ENCODE measurements at places on chromosomes 3 and 15. TPM values are rescaled to one million over a fixed set of nuclear protein-coding genes. Genes with fewer than 3 reads are reported as not detected.

ANKRD63 gene
- not detected for total RNA-seq

LHFPL4 gene
- not detected for total RNA-seq

CCR3 gene
- total RNA-seq: not detected

PIGZ gene
- 3.9 TPM for total RNA-seq

GRCh38 chr15:68205954-68206539 is 915 bp upstream of the CALML4 start:
- DNase-seq: peak; percentile 28

DNA sequence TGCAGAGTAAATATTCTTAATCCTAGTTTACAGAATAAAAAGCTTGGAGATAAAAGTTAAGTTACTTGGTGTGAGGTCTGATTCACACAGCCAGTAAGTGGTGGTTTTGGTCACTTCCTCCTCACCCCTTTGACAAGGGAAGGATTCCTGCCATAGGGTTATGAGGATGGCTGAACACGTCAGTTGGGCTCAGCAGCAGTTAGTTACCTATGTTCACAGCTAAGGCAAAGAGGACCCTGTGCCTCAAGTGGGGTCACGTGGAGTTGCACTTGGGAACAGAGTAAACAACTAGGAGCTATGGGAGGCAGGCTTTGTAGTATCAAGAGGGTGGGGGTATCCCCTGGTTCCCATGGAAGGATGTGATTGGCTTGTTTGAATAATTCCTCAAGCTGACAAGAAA is 232.2 kb downstream of the UBE2E2 start:
- no peak for DNase-seq

GRCh38 chr3:127608362-127608718 is 10.1 kb downstream of the MCM2 start:
- DNase-seq: no peak

- DNase-seq: no peak
Observed at GRCh38 chr3:177282119-177282655, 84.9 kb upstream of the TBL1XR1 start.

DNA sequence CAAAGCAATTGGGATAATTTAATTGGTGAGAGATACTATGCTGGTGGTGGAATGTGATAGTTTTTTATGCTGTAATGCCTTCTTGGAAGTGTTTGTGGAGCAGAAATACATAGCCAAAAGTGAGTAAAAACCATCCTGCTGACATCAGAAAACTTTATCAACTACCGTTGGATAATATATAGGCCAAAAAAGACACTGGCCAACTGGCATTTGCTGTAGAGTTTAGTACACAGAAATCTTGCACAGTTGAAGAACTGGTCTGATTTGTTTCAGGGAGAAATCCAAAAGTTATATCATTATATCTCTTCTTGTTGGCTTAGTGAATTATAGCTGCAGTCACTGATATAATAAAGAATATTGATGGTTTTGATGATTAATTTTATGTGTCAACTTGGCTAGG is 507 bp upstream of the MINDY4B start:
- DNase-seq: no peak

- no peak for DNase-seq
Observed at GRCh38 chr3:186552408-186553031, 8.3 kb upstream of the CRYGS start.

GRCh38 chr3:140384028-140384771 is 293.7 kb upstream of the TRIM42 start:
- no peak for DNase-seq

- peak; percentile 83 for DNase-seq
Observed at GRCh38 chr15:95025924-95026728, 794.8 kb downstream of the MCTP2 start.

- DNase-seq: no peak
Observed at GRCh38 chr3:27322634-27323033, 46.5 kb downstream of the NEK10 start.

GRCh38 chr3:165816209-165816608 is 21.0 kb downstream of the BCHE start:
- DNase-seq: no peak

DNA sequence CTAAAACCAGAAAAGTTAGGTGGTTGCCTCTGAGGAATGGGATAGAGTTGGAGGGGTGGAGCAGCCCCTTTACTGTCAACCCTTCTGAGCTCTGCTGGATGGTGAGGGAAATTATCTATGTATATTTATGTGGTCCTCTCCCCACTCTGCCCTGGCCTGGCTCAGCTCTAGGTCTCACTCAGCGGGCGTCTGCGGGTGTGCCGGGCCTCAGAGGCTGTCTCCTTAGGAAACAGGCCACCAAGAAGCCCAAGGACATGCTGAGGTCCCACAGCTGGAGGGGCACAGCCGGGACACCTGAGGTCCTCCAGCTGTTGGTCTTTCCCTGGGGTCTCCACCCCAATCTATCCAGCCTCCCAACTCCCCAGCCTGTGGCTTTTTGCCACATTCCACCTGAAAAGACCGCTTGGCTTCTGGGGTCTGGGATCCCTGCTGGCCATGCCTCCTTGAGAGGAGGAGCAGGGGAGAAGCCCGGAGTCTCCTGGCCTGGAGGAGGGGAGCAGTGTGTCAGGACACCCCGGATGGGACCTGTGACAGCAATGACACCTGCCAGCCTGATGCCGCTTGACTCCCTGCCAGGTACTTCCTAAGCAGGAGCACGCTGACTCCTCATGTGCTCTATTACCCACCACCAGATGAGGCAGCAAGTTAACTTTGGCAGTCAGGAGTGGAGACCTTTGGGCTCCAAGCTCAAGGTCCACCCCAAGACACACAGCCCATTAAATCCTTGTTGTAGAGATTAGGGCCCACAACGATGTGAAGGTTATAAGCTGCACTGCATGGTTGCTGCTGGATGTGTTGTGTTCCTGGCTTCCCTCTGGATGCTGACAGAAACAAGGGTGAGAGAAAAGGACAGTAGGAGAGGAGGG is at the start of gene SLC28A1:
SLC28A1 (plus strand) TSS at position 747 of the 866 bp plus-strand sequence. CDS start 3,099 bp downstream, outside the sequence.
- DNase-seq: no peak

GRCh38 chr3:58514405-58514804 is 22.5 kb downstream of the KCTD6 start:
- no peak for DNase-seq

GRCh38 chr3:110479731-110480130 is 591.9 kb upstream of the NECTIN3 start:
- no peak for DNase-seq

- no peak for DNase-seq
Observed at GRCh38 chr3:100046986-100047385, 67.3 kb downstream of the FILIP1L start.

GRCh38 chr3:104805508-104805907 is 561.2 kb upstream of the ALCAM start:
- no peak for DNase-seq

- no peak for DNase-seq
Observed at GRCh38 chr3:52614689-52615088, 71.0 kb downstream of the PBRM1 start.

DNA sequence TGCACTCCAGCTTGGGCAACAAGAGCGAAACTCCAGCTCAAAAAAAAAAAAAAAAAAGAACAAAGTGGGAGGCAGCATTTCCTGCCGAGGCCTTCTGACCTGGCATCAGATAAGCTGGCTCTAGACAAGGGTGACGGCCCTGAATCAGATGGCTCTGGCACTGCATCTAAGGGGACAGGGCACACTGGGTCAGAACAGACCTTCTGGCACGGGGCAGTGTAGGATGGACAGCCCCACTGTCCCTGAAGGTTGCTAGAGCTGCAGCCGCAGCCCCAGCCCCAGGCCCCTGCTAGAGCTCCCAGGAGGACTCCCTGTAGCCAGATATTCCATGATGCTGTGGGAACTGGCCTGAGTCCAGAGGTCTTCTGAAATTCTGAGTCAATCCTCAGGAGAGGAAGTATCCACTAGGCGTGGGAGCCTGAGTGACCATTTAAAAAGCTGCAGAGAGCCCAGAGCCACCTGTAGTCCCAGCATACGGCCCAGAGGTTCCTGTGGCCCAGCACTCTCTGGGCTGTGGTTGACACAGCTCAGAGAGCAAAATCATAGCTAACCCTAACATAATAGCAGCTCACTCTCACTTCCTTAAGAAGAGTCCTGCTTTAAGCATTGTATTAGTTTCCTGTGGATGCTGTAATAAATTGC is 69.2 kb upstream of the MFGE8 start:
- peak; percentile 66 for DNase-seq

- DNase-seq: peak; percentile 25
Observed at GRCh38 chr3:183653209-183654064, 18.0 kb downstream of the KLHL24 start.
